Activated naive CD8-positive, alpha-beta T cell treated with anti-CD3 and anti-CD28 coated beads, Interleukin-2, amount 50 U/mL, for 24 hours (primary cell): ENCODE measurements at places on chromosomes 7 and 10.

GRCh38 chr10:71145352-71145945 lies 66.9 kb upstream of the UNC5B start:
- H3K27ac ChIP-seq, result no peak overlapping the region
- no peaks in the 10 kb centered on the region for H3K27me3 ChIP-seq
- no peak overlapping the region for H3K4me3 ChIP-seq
- H3K36me3 ChIP-seq, result no peaks in the 10 kb centered on the region
- H3K4me1 ChIP-seq, result no peaks in the 10 kb centered on the region

DNA sequence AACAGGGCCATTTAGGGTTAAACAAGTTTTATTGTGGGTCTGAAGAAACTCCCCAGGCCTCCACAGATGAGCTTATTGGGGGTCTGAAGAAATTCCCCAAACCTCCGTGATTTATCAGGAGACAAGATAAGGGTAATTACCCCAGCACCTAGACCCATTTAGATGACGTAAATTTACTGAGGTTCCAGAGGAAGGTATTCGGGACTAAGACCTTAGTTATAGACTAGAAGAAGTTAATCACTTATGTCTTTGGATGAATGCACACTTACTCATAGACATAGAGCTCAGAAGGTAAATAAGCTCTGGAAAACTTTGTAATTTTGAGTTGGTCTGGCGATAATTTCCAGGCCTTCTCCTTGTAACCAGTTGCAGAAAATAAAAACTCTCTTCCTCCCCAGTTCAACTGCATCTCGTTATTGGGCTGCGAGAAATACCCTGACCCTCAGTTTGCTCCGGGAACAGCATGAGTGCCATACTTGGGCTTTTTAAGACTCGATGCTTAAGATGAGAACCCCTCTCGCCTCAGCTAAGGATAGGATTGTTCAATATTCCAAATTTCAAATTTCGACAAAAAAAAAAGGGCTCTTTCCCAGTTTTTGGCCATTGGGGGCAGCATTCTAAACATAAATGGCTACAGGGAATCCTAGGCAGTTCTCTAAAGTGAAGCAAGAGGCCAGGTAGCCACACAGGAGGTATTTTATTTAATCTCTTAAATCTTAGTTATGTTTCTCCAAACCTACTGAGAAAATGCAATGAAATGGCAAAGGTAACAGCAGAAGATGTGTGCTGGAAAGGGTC lies 74.7 kb upstream of the PFKP start:
- peaks cover 10% of the 10 kb centered on the region for H3K27me3 ChIP-seq
- no peaks in the 10 kb centered on the region for H3K36me3 ChIP-seq
- DNase-seq, result no peak
- H3K27ac ChIP-seq, result no peak overlapping the region
- H3K4me1 ChIP-seq, result no peaks in the 10 kb centered on the region

- H3K27ac ChIP-seq, result no peak overlapping the region
- H3K4me1 ChIP-seq, result no peaks in the 10 kb centered on the region
- no peak overlapping the region for H3K4me3 ChIP-seq
- no peaks in the 10 kb centered on the region for H3K27me3 ChIP-seq
Observed at GRCh38 chr10:26997610-26998009, 102.7 kb downstream of the ANKRD26 start.

DNA sequence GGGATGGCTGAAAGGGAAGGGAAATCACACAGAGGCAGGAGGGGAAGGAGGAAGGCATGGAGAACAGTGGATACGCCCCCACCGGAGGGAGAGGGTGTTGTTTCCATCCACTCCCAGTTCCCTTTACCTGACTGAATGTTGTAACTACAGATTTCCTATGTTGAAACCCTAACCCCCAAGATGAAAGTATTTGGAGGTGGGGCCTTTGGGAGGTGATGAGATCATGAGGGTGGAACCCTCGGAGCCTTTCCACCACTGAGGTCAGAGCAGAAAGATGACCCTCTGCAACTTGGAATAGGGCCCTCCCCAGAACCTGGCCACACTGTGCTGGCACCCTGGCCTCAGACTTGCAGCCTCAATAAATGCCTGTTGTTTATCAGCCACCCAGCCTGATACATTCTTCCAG lies 48.6 kb upstream of the CNPY1 start:
- H3K4me1 ChIP-seq, result peaks cover 10% of the 10 kb centered on the region
- H3K27me3 ChIP-seq, result peaks cover 23% of the 10 kb centered on the region
- H3K4me3 ChIP-seq, result no peak overlapping the region
- H3K27ac ChIP-seq, result no peak overlapping the region
- DNase-seq, result no peak

- DNase-seq, result no peak
- H3K4me1 ChIP-seq, result peaks cover 31% of the 10 kb centered on the region
- H3K4me3 ChIP-seq, result no peak overlapping the region
- H3K27ac ChIP-seq, result no peak overlapping the region
- H3K27me3 ChIP-seq, result no peaks in the 10 kb centered on the region
- peaks cover 39% of the 10 kb centered on the region for H3K36me3 ChIP-seq
Observed at GRCh38 chr10:35211390-35211789, 84.7 kb downstream of the CREM start.

DNA sequence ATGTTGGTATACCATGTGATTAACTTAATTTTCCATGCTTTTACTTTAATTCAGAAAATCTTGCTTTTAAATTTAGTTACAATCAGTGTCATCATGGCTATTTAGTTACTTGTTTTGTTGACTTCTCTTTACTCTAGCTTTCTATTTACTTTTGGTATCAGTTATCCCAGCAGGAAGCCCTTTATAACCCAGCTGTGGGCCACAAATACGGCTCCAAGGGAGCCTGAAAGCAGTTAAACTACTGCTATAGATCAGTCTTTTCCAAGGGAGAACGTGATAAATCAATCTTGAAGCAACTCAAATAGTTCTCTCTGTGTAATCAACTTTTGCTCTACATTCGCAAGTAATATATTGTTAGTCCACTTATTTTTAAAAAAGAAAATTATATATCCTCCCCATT lies 287.4 kb downstream of the CACNA2D1 start:
- H3K27me3 ChIP-seq, result no peaks in the 10 kb centered on the region
- H3K27ac ChIP-seq, result no peak overlapping the region

DNA sequence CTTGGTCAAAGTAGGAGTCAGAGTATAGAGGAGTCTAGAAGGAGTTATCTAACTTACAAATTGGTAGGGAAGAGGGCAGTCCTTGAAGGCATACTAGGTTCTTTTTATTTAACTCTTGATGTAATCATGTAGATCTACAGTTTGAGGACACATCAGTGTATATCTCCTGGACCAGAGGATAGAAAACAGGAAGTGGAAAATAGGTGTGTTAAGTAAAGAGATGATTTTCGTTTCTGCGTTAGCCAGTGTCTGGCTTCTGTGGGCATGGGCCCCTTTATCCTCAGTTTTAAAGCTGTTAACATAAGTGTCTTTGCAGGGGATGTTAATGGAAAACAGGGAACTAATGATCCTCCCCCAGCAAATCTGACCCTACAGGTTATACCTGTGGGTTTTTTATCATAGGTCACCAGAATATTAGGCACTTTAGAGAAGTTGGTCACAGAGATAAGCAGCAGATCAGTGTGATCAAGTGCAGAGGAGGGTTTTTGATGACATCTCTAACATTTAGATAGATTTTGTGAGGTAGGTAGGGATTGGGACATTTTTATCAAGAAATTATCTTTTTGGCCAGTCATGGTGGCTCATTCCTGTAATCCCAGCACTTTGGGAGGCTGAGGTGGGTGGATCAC lies 58.6 kb upstream of the PRSS1 start:
- no peaks in the 10 kb centered on the region for H3K36me3 ChIP-seq
- H3K4me3 ChIP-seq, result no peak overlapping the region
- no peak for DNase-seq
- no peaks in the 10 kb centered on the region for H3K27me3 ChIP-seq

GRCh38 chr7:1541431-1542162 lies 11.1 kb downstream of the MAFK start:
- no peak overlapping the region for H3K27ac ChIP-seq
- peaks cover 2% of the 10 kb centered on the region for H3K4me1 ChIP-seq
- H3K27me3 ChIP-seq, result no peaks in the 10 kb centered on the region

DNA sequence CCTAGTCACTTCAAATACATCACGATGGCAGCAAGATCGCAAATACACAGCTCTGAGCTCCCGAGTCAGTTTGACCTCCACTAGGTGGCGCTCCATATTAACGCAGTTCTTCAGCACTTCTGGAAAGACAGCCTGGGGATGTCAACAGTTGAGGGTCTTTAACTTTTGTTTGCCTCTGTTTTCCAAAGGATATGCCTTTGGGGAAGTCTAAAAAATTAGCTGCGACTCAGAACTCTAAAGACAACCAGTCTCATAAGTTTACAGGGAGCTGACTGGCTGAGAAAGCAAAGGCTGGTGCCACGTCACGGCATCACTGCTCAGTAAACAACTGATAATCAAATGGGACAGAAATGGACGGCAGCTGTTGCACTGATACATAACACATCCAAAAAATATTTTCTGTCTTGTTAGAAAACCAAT lies 458.8 kb downstream of the SORCS1 start:
- no peak overlapping the region for H3K27ac ChIP-seq
- no peaks in the 10 kb centered on the region for H3K27me3 ChIP-seq
- DNase-seq, result peak; percentile 42
- H3K4me3 ChIP-seq, result no peak overlapping the region

DNA sequence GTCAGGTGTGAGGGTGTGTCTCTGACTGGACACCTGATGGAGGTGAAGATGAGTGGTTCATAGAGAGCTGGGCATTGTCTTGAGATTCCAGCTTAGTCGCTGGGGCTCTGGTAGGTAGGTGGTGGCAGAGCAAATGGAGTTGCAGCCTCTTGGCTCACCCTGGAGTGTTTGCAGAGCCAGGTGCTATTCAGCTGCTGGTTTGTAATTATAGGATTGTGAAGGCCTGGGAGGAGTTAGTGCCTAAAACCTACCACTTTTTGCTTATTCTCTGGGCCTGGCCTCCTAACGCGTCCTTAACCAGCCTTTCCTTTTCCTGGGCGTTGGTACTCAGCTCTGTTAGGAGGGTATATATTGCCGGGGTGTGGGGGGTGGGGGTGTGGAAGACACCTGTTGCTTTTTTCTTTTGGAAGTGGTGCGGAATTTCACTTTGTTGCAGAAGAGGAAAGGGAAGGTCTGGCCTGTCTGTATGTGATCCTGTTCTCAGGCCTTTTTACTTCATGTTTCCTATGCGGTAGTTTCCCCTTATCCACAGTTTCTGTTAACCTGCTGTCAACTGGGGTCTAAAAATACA lies 3.2 kb downstream of the PPRC1 start:
- DNase-seq, result no peak
- H3K4me3 ChIP-seq, result peak overlapping the region; percentile 100
- H3K27ac ChIP-seq, result peak overlapping the region; percentile 79
- H3K36me3 ChIP-seq, result peaks cover 62% of the 10 kb centered on the region

DNA sequence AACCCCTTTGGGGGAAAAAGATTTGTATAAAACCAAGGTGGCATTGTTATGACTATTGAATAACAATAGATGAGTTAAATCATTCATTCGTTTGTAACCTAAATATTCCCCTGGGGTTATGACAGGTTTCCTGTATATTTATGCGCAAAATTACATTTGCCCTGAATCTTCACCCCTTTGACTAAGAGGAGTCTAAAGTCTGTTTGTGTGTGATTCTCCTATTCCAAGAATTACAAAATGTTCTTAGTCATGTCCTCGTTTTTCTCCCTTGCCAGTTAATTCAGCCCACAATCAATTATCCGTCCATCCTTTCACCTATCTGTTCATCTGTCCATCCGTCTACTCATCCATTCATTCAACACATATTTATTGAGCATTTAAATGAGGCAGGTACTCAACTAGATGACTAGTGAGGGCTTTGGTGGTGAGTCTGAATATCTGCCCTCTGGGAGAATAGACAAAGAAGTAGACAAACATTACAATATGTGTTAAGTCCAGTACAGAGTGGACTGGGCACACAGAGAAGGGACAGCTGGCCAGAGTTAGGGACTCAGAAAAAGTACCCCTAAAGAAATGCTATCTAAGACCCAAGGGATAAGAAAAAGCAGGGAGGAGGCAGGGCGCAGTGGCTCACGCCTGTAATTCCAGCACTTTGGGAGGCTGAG lies 35.6 kb upstream of the TCF7L2 start:
- peaks cover 4% of the 10 kb centered on the region for H3K27me3 ChIP-seq
- H3K4me1 ChIP-seq, result no peaks in the 10 kb centered on the region
- no peak for DNase-seq
- H3K27ac ChIP-seq, result no peak overlapping the region
- H3K4me3 ChIP-seq, result no peak overlapping the region
- no peaks in the 10 kb centered on the region for H3K36me3 ChIP-seq

DNA sequence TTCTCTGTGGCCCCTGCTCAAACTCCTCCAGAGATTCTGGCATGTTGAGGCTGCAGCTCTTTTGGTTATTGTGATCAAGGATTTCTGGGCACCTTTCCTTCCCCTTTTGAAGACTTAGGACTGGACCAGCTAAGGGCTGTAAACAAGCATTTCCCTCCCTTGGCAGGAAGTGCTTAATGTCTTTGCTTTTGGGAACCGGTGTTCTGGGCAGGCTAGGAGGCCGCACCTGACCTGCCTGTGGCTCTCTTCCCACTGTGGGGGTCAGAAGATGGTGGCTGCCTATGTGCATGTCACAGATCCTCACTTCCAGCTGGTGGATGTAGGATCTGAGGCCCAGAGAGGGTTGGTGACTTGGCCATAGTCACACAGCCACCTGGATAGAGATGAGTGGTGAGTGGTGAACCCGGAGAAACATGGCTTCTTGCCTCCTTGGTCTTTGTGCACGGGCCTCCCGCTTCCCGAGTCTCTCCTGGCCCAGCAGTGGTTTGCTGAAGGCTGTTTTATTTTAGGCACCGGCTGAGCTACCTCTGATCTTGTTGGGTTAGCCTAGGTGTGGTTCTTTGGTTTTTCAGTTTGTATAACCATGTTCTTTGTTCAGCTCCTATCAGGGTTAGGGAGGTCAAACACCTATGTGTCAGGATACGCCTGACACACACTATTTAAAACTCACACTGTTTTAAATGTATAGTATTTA lies 82.0 kb downstream of the GRK5 start:
- no peaks in the 10 kb centered on the region for H3K27me3 ChIP-seq
- H3K4me1 ChIP-seq, result peaks cover 75% of the 10 kb centered on the region
- no peaks in the 10 kb centered on the region for H3K36me3 ChIP-seq
- H3K4me3 ChIP-seq, result no peak overlapping the region
- no peak for DNase-seq

DNA sequence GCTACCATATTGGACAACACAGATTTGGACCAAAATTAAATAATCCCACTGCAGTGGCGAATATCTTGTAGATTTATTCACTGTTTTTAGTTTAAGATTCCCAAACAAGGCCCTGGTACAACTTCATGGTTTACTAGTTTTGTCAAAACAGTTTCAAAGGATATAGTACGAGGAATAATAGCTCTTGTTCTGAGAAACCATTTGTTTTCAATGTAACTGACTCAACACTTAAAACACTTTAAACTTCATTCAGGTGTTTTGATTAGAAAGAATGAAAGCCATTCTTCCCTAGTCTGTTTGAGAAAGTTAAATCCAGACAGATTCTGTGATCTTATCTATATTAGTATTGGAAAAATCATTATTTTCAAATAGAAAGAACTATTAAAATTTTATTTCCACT lies 276.4 kb upstream of the MKLN1 start:
- H3K4me3 ChIP-seq, result no peak overlapping the region
- H3K36me3 ChIP-seq, result peaks cover 25% of the 10 kb centered on the region
- H3K4me1 ChIP-seq, result peaks cover 67% of the 10 kb centered on the region
- no peaks in the 10 kb centered on the region for H3K27me3 ChIP-seq
- DNase-seq, result no peak

GRCh38 chr7:1432411-1433082 lies 26.7 kb downstream of the MICALL2 start:
- H3K36me3 ChIP-seq, result no peaks in the 10 kb centered on the region
- peak; percentile 86 for DNase-seq
- H3K27me3 ChIP-seq, result peaks cover 6% of the 10 kb centered on the region
- peaks cover 2% of the 10 kb centered on the region for H3K4me1 ChIP-seq
